GM04504 (cell line): ENCODE measurements at places on chromosomes 5 and 9.

GRCh38 chr5:122182491-122182921, 53.2 kb downstream of the ZNF474 start:
- DNase-seq = no peak

DNA sequence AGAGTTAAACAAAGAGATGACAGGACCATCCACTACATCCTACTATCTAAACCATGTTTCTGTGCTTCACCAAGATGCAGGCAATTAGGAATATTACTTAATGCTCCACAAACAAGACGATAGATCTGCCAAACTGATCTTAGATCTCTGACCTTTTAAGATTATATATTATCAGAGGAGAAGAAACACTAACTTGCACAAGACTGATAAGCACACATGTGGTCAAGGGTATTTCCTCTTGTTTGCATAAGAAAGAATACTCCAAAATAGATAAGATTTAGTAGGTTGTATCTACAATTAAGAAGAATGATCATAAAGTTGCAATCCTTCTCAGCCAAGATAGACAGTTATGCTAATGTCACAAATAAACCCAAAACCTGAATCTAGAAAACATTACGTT, 601.0 kb upstream of the ACO1 start:
- DNase-seq = no peak

- DNase-seq = no peak
These were observed 222.0 kb upstream of the TRIM32 start for GRCh38 chr9:116464987-116465571.

- DNase-seq = no peak
These were observed 55.3 kb downstream of the TRPC7 start for GRCh38 chr5:136309932-136310598.

DNA sequence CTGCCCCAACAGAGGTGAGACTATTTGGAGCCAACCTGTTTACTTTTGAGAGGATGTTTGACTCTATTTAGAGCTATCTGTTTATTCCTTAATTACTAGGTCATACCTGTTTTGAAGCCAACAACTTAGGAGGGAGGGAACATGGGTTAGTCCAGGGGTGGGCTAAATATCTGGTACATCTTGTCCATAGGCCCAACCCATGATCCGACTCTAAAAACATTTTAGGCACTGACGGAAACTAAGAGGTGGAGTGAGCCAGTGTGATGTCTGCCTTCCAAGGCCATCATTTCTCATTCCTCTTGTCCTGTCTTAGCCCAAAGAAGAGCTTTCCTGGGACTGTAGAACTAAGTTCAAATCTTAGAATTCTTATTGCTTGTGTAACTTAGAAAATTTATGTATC, 8.4 kb downstream of the SPINK5 start:
- DNase-seq = no peak

GRCh38 chr9:13175732-13176131, 103.8 kb downstream of the MPDZ start:
- no peak for DNase-seq

GRCh38 chr9:215631-216155, 1.0 kb downstream of the DOCK8 start:
- DNase-seq = no peak
